ENCODE measurements at places on chromosomes 5 and 9. TPM values are rescaled to one million over a fixed set of nuclear protein-coding genes. Genes with fewer than 3 reads are reported as not detected.
A peak's percentile ranks its signal among the peaks of the same experiment; 100 is the strongest.

DNA sequence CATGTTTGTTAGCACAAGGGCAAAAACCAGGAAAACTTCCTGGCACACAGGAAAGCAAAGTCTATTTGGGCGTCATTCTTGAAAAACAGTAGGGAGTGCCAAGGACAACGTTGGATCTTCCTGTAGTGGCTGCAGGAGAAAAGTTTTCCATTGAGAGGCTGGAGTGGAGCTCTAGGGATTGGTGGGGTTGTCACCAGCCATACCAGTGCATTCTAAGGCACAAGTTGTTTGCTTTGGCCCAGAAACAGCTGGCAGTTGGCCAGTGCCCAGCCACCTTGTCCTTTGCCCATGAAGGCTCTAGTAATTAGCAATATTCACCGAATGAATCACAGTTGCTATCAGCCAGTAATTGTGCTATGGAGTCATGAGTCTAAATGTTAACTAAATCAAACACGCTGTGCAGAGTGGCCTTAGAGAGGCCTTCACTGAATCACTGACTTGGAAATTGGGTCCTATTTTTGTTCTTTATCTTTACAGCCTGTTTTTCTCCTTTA lies 26.4 kb downstream of the TNFSF15 start:
- peak; percentile 28 for DNase-seq

GRCh38 chr9:99054581-99054980 lies 50.3 kb upstream of the TGFBR1 start:
- no peak for DNase-seq

- DNase-seq: no peak
Measured at GRCh38 chr5:9207817-9208418, 338.0 kb downstream of the SEMA5A start.

- no peak for DNase-seq
Measured at GRCh38 chr9:1238407-1238806, 188.2 kb downstream of the DMRT2 start.

FCN2 gene
- not detected for total RNA-seq

GRCh38 chr9:71285191-71285656 lies 163.8 kb upstream of the TRPM3 start:
- no peak for DNase-seq
